ENCODE measurements at places on chromosomes 1 and 21.

- DNase-seq = no peak
Measured at GRCh38 chr1:90502696-90503095, 214.4 kb downstream of the BARHL2 start.

- DNase-seq = no peak
Measured at GRCh38 chr1:208141610-208142192, 102.5 kb downstream of the PLXNA2 start.

DNA sequence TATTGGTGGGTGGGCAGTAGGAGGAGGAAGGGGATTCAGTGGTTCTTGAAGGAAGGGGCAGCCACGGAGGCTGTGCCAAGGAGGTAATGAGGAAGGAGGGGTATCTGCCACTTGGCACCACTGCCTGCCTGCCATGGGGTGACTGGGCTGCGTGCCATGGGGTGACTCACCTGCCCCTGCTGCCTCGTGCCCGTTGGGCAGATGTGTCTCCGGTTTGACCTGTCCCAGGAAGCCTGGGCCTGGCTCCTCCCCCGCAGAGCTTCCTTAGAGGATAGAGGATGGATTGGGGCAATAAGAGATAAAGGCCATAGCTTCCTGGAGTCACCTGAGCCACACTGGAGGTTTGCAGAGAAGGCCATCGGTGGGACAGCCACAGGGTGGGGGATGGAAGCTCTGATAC lies 1.7 kb downstream of the PADI3 start:
- DNase-seq = peak; percentile 82

- DNase-seq = no peak
Measured at GRCh38 chr1:11447903-11448302, 31.1 kb upstream of the DISP3 start.

DNA sequence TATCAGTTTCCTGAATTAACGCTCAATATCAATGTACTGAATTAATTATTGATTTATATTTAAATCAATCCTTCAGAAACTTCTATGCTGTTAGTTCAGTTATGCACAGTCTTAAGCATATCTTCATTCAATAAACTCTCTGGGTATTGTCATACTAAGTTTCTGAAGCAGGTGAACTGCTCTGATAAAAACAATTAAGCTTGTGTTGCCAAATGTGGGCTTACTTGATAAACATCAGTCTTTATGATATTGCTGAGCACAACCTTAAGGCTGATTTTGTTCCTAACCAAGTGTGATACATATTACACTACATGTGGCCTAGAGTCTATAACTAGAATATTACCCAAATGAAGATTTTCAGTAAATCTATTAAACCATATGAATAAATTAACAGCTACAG lies 67.6 kb downstream of the DPYD start:
- no peak for DNase-seq

DNA sequence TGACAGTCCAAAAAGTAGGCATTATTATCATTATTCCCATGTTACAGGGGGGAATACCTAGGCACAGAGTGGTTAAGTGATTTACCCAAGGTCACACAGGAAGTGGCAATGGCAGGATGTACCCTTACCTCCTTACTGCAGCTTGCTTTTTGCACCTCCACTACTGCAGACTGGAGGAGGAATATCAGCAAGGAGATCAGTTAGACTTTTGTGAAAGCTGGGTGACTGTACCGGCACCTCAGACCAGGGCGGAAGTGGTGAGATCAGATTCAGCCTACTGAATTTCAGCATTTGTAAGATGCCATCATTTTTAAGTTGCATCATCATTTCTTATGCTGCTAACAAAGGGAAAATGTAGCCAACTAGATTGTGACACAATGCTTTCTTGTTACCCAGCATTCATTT lies 4.5 kb downstream of the ADARB1 start:
- DNase-seq = no peak

GRCh38 chr1:22806584-22806983 lies 95.9 kb downstream of the EPHB2 start:
- DNase-seq = no peak
